ENCODE measurements at places on chromosomes 1 and 21.
A peak's percentile ranks its signal among the peaks of the same experiment; 100 is the strongest.

- DNase-seq, result peak; percentile 70
These were observed 5.7 kb downstream of the TPM3 start for GRCh38 chr1:154186177-154186576.

GRCh38 chr1:25003457-25004190 is 73.5 kb upstream of the RUNX3 start:
- peak; percentile 36 for DNase-seq

GRCh38 chr1:86648255-86648654 is 56.1 kb upstream of the SH3GLB1 start:
- DNase-seq, result no peak

GRCh38 chr21:21162786-21163185 is 164.6 kb downstream of the NCAM2 start:
- no peak for DNase-seq

- peak; percentile 67 for DNase-seq
These were observed at the start of gene TRABD2B for GRCh38 chr1:47997289-47998200. TSS of gene TRABD2B (minus strand) at chr1:47997385.

DNA sequence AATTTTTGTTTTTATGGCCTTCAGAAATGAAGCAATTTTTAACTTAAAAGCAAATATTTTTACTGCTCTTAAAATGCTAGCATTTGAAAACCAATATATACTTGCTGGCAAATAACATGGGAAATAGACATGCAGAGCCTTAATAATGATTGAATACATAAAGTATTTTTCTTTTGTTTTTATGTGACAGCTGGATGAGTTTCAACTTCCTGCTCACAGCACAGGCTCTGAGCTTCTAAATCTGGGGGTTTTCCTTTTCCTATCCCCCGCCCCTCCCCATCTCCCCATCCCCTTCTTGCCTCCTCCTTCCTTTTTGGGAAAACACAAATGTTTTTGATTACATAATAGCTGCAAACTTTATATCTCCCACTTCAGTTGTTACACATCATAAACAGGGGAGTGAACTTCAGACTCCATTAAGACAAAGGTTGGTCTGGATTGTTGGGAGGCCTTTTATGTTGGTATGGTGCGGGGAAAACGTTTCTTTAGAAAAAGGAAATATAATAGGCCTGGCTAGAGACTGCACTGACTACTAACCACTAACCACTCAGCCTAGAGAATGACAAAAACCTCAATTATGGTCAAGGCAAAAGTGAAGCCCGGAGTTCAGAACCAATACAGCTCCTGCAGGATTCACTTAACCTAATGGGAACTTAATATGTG is 116.1 kb upstream of the GORAB start:
- no peak for DNase-seq

GRCh38 chr1:1093610-1093943 is 19.5 kb upstream of the RNF223 start:
- no peak for DNase-seq

DNA sequence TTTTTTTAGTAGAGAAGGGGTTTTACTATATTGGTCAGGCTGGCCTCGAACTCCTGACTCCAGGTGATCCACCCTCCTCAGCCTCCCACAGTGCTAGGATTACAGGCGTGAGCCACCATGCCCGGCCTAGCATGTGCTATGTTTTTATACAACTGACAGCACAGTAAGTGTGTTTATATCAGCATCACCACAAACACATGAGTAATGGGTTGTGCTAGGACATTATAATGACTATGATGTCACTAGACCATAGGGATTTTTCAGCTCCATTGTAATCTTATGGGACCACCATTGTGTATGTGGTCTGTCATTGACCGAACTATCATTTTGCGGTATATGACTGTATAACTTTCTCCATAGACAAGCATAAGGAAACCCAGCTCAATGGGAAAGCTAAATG is 6.3 kb downstream of the LEFTY2 start:
- no peak for DNase-seq

DNA sequence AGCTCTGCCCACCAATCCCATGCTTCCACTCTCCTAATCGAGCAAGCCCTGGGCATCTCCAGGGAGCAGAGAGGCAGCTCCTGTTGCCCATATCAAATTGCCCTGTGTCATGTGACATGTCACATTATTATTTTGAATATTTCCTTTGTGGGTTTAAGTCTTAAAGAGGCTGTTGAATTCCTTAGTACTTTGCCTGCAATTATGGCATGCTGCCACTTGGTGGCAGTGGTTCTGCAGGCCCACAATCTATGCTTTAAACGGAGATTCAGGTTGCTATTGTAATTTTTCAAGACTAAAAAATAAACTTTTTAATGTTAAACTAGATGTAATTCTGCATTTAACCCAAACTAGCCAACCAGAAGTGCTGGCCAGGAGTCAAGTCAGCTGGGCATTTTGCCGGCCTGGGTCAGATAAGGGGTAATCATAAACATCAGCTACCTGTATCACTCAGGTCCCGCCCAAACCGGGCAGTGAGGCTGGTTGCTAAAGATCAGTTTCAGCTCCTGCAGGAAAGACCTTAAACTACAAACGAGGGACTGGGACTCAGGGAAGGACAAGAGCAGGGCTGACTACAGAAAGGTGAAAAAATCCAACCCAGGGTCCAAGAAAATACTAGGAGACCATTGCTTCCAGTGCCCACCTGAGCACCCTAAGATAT is 37.3 kb upstream of the ARHGEF16 start:
- DNase-seq, result no peak

DNA sequence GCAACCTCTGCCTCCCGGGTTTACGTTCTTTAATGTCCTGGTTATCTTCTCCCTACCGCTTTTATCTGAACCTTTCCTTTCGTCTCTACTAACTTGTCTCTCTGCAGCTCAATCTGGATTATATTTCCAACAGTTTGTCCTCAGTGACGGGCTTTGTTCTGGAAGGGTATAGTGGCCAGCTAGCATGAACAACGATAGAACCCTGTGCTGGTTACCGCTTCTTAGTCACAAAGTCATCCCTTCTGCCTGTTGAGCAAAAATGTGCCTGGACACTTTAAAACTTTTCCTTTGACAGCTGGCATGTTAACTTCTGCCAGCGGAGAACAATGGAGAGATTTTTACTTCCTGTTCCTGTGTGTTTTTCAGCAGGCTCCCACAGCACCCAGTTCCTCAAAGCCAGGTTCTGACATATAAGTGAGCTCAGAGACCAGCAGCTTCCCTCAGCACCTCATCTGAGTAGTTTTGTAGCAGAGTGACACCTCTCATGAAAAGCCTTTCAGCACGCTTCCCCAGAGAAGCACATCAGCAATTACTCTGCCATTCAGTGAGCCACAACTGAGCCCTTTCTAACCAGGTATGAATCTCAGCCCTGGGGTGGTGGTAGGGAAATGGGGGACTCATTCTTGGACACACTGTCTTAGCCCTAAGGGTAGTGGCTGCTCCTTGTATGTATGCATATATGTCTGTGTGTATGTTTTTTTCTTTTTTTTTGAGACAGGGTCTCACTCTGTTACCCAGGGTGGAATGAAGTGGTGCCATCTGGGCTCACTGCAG is 23.6 kb upstream of the CCDC17 start:
- DNase-seq, result no peak

DNA sequence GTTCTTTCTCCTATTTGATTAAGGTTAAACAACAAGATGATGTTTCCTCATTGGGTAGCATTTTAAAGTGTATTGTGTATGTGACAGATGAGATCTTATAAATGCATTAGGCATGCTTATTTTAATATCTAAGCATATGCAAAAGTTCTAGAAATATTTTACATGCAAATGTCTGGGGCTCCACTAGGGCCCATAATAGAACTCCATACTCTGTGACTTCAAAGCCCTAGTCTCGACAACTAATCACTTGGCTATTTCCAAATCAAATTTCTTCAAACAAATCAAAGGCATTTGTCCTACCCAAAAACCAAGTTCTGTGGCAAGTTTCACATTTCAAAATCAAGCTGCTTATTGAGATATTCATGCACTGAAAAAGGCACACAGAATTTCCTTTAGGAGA is 385.6 kb upstream of the ST6GALNAC5 start:
- no peak for DNase-seq

- no peak for DNase-seq
These were observed 725.5 kb upstream of the CHRM3 start for GRCh38 chr1:238660849-238661248.

- no peak for DNase-seq
These were observed 193.5 kb downstream of the PAPPA2 start for GRCh38 chr1:176656257-176656995.

DNA sequence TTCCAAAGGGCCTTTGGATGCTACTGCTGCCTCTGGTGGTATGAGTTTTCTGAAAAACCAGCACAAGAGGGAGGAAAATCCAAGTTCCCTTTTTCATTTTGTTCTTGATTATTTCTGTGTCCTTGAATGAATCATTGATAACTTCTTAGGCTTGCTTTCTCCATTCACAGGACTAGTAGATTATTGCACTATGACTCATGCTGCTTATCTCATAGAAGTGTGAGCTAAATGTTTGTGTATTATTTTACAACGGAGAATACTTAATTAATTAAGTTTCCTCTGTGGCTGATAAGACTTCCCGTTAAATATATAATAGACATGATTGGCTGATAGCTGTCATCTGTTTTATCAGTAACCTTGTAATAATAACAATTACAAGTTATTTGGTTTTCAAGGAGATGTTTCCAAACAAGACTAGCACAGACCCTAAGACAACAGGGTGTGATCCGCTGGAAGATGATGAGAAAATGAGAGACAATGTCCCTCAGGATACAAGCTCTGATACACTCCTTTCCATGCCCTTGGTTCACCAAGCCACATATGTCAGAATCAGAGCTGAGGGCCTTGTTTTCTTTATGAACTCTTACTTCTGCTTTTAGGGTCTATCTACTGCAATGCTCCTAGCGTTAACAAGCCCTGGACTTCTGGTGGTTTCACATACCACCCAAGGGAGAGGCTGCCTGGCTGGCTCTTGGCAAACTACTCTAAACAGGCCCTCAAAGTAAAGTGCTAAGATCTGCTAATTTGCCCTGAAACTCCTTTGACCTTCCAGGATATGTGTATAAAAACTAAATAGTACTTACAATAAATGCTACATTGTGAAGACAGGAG is 1078.3 kb downstream of the TTLL7 start:
- no peak for DNase-seq

- no peak for DNase-seq
These were observed 4.2 kb upstream of the COL6A1 start for GRCh38 chr21:45977396-45977795.

DNA sequence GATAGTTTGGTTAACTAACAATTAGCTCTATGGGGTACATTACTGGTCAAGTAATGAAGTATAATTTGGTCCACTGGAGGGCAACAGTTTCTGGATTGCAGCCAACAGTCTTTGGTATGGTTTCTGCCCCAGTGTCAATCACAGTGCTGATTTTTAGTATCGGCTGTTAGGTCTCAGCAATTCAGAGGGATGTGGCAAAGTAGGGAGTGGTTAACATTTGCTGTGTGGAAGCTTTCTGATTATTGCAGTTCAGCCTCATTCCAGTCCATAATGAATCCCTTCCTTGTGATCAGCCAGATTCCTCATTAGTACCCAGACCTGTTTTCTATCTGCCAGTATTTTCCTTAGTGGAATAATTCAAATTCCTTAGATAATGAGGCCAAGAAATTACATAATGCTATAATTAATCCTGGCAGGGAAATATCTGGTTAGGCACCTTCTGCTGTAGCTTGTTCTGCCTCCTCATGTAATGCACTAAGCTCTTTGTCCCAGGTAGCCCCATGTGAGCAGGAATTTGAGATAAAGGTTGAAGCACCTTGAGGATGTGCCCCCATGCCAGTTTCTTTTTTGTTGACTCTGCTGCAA is 14.0 kb downstream of the F3 start:
- DNase-seq, result no peak

DNA sequence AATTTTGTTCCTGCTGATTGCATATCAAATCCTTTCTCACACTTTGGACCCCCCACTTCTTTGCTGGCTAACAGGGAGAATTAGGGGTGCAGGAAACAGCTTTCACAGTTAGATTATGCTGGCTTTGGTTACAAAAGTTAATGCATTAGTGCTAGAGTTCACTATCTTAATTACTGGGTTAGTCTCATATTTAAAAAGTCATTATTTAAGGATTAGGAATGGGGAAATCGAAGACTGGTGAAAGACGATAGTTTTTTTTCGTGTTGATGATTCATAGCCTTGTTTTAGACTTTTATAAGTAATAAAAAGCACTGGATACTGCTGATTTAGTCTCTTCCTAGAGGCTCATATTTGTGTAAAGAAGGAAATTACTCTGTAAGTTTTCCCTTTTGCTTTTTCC is 11.6 kb downstream of the ST6GALNAC3 start:
- DNase-seq, result no peak

DNA sequence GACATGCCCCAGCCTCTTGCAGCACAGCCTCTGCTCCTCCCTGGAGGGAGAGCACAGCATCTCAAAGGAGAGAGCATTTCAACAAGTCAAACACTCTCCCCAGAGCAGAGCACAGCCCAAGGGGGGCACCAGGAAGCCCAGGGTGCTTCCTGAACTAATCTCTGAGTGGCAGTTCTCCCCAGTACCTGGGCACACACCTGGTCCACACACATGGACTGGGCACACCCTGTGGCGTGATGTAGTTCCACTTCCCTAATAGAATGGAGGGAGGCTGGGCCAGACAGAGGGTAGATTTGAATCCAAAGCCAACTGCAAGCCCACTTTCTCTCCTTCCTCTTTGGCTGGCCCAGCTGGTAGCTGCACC is 55.5 kb downstream of the CD46 start:
- DNase-seq, result no peak

- no peak for DNase-seq
These were observed 19.8 kb upstream of the LBR start for GRCh38 chr1:225447650-225448089.

- no peak for DNase-seq
These were observed 95.6 kb downstream of the ZNF644 start for GRCh38 chr1:90925928-90926869.

GRCh38 chr1:43779266-43779665 is 71.9 kb downstream of the ST3GAL3 start:
- no peak for DNase-seq

GRCh38 chr1:10665226-10665625 is 131.2 kb downstream of the CASZ1 start:
- no peak for DNase-seq

GRCh38 chr21:41755258-41755933 is 11.5 kb downstream of the RIPK4 start:
- DNase-seq, result no peak

DNA sequence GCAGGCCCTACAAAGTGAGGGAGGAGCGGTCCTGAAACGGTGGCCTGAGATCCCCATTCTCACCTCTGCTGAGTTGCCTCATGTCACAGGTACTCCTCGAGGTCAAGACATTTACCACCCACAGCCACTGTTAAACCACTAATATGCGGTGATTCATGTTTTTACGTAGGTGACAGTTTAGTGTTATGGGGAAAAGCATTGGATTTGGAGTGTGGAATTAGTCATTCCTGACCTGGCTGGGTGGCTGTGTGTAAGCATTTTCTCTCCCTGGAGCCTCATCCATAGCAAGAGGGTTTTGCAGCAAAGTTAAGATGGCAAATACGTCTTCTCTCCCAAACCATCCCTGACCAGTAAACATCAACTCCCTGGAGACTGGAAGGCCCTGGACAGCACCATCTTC is 57.8 kb upstream of the KCNJ6 start:
- DNase-seq, result no peak

DNA sequence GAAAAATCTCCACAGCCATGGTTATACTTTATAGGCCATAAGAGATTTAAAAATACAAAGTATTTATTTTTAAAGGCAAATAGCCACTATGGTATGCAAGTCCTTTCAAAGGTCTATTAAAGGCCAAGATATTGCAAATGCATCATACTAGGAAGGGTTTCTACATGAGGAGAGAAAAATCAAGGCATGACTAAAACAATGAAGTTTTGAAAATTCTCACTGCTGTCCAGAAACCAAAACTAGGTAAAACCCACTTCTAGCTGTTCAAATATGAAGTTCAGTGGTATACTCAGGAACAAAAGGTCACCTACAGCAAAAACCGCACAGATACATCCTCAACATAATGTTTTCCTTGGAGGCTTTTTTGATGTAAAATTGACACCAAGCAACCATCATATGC is 75.0 kb downstream of the EPS15 start:
- DNase-seq, result no peak
